ENCODE measurements at places on chromosomes 16 and 17. TPM values are rescaled to one million over a fixed set of nuclear protein-coding genes. Genes with fewer than 3 reads are reported as not detected.
A peak's percentile ranks its signal among the peaks of the same experiment; 100 is the strongest.

- no peak overlapping the region for H3K4me3 ChIP-seq
- H3K36me3 ChIP-seq = peaks cover 4% of the 10 kb centered on the region
Measured at GRCh38 chr17:76417499-76418143, 33.2 kb downstream of the SPHK1 start.

GRCh38 chr16:74622005-74622404 lies 15.1 kb upstream of the GLG1 start:
- no peak overlapping the region for H3K4me3 ChIP-seq
- DNase-seq = no peak
- peaks cover 30% of the 10 kb centered on the region for H3K36me3 ChIP-seq

- no peak for DNase-seq
- no peak overlapping the region for H3K27ac ChIP-seq
- no peak overlapping the region for H3K4me3 ChIP-seq
- no peaks in the 10 kb centered on the region for H3K27me3 ChIP-seq
- no peaks in the 10 kb centered on the region for H3K4me1 ChIP-seq
- H3K36me3 ChIP-seq = no peaks in the 10 kb centered on the region
Measured at GRCh38 chr17:27158382-27158781, 135.5 kb upstream of the WSB1 start.

DNA sequence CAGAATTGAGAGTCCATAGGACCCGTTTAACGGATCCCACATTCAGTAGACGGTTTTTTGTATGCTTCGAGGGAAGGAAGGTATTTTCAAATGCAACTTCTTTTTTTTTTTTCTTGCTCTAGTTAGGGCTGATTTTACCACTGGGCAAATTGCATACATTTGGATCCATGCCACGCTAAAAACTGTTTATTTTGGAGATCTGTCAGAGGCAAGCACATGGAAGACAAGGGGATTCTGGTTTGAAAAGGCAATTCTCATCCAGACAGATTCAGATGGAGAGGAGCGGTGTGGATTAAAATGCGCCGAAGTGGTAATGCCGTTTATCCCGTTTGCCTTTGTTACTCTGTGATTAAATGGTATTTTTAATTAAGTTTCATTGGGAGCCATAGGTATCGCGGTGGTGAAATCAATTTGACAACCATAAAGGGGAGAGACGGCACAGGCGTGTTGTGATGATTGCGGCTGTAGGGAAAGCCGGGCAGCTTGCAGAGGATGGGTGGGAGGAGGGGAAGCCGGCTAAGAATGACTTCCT lies 170.4 kb downstream of the IRX3 start:
- H3K27ac ChIP-seq = no peak overlapping the region
- no peak for DNase-seq
- peaks cover 16% of the 10 kb centered on the region for H3K36me3 ChIP-seq
- H3K27me3 ChIP-seq = no peaks in the 10 kb centered on the region
- H3K4me3 ChIP-seq = no peak overlapping the region

GRCh38 chr16:3152027-3152276 lies 17.1 kb downstream of the ZNF213 start:
- peak overlapping the region; percentile 41 for H3K27ac ChIP-seq
- DNase-seq = peak; percentile 49
- peaks cover 27% of the 10 kb centered on the region for H3K4me1 ChIP-seq

- DNase-seq = no peak
- H3K36me3 ChIP-seq = no peaks in the 10 kb centered on the region
- H3K27ac ChIP-seq = no peak overlapping the region
- H3K4me1 ChIP-seq = no peaks in the 10 kb centered on the region
Measured at GRCh38 chr17:10513299-10514067, 4.9 kb downstream of the MYH1 start.

DNA sequence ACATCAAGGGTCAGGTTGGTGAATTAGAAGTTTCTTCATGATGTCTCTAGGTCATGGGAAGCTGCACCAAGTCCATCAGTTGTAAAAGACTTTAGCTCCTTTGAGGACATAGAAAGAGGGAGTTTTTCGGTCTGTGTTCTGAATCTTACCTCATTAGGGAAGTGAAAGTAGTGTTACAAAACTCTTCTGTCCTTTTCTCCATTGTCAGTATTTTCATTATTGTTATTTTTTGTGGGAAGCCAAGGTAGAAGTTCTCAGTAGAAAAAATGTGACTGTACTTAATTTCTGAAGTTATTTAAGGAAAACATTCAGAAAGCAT lies 24.2 kb downstream of the MAP3K3 start:
- no peak overlapping the region for H3K4me3 ChIP-seq
- DNase-seq = no peak
- peaks cover 26% of the 10 kb centered on the region for H3K36me3 ChIP-seq
- H3K27me3 ChIP-seq = no peaks in the 10 kb centered on the region

The OXLD1 gene
- total RNA-seq = 52.5 TPM

The SPN gene
- total RNA-seq = 168 TPM

The ST6GALNAC2 gene
- total RNA-seq = 3.3 TPM

The C17orf50 gene
- not detected for total RNA-seq

The PMM2 gene
- 51.7 TPM for total RNA-seq

The TNRC6C gene
- 105 TPM for total RNA-seq
